CD4-positive, alpha-beta T cell treated with Interleukin-6 for 4 hours (primary cell): ENCODE measurements at places on chromosomes 4 and X.

GRCh38 chr4:15068298-15068697 lies 66.0 kb downstream of the CPEB2 start:
- no peak for DNase-seq

DNA sequence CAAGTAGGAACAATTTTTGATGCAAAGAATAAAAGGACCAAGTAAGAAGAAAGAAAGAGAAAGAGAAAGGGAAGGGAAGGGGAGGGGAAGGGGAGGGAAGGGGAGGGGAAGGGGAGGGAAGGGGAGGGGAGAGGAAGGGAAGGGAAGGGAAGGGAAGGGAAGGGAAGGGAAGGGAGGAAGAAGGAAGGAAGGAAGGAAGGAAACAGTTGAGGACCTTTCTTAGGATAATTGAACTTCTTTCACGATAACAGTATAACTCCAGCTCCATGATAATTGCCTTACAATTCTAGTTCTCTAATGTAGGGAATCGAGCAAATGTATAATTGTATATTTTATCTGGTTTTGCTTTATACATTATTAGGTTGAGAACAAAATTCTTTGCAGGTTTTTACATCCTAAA lies 556.2 kb upstream of the PCDH10 start:
- DNase-seq = no peak

DNA sequence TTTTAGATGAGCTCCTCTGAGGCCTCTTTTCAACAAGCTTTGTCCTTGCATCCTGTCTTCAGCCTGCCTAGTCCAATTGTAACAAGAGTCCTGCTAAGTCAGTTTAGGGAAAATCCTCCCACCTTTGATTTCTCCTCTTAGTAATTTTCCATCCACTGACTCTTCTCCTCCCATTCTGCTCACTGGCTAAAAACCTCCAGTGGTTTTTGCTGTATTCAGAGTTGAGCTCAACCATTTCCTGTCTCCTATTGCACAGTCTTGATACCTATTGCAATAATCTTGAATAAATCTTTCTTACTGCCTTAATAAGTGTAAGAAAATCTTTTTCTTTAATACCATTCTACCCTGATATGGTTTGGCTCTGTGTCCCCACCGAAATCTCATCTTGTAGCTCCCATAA lies 117.8 kb upstream of the ENPP6 start:
- DNase-seq = no peak

GRCh38 chrX:71052721-71053120 lies 15.4 kb downstream of the SNX12 start:
- no peak for DNase-seq
